Activated CD4-positive, alpha-beta T cell treated with anti-CD3 and anti-CD28 coated beads for 36 hours (primary cell): ENCODE measurements at places on chromosomes 4 and X.

- DNase-seq, result no peak
Measured at GRCh38 chr4:77395481-77395880, 210.1 kb upstream of the CXCL13 start.

GRCh38 chr4:106036848-106037247, 141.6 kb downstream of the NPNT start:
- no peak for DNase-seq

GRCh38 chr4:1373892-1374705, 27.1 kb downstream of the UVSSA start:
- DNase-seq, result no peak

DNA sequence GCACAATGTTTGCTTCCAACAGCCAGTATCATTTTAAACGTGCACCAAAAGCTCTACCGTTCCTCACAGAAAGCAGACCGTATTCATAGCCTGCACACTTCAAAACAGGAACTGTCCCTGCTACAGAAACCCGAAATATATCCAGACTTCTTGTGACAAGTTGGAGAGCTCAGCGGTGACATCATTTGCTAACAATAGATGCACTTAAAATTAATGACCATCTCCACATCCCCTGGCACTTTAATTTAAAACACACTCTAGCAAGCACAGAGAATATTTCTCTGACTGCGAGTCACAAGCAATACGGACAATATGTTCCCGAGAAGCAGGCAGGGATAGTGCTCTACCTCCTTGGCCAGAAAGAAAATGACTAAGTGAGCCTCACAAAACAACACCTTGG, 2.5 kb downstream of the NYX start:
- DNase-seq, result no peak

- DNase-seq, result no peak
Measured at GRCh38 chr4:147823130-147823529, 91.2 kb downstream of the ARHGAP10 start.
